Right renal pelvis (tissue), 4 donors: ENCODE measurements at places on chromosomes 1 and 21. TPM values are rescaled to one million over a fixed set of nuclear protein-coding genes. Genes with fewer than 3 reads are reported as not detected.

FMN2 gene
- 5.3 TPM for polyA plus RNA-seq

LCE6A gene
- polyA plus RNA-seq: not detected

SMIM34 gene
- 0.31 TPM for polyA plus RNA-seq

OR6N1 gene
- not detected for polyA plus RNA-seq

CD84 gene
- polyA plus RNA-seq: 0.70 TPM

NECTIN4 gene
- 4.7 TPM for polyA plus RNA-seq
